ENCODE measurements at places on chromosomes 11 and 22.

GRCh38 chr11:86416494-86416893 is 41.8 kb downstream of the CCDC81 start:
- no peak for DNase-seq

- DNase-seq, result no peak
Measured at GRCh38 chr11:35049859-35050531, 89.0 kb upstream of the CD44 start.

DNA sequence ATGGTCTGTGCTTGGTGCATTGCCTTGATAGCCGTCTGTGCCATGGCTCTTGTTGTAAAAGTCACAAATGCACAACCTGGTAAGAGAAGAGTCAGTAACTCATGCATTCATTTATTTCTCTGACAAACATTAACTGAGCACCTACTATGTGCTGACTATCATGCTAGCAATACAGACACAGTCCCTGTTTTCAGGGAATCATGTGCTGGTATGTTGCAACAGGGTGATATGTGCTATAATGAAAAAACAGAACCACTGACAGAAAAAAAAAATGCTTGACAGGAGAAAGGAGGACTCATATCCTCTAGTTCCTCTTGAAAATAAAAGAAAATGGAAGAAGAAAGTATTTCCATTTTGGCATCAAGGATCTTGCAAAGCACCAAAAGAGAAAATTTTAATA is 34.5 kb upstream of the RAPSN start:
- DNase-seq, result no peak

DNA sequence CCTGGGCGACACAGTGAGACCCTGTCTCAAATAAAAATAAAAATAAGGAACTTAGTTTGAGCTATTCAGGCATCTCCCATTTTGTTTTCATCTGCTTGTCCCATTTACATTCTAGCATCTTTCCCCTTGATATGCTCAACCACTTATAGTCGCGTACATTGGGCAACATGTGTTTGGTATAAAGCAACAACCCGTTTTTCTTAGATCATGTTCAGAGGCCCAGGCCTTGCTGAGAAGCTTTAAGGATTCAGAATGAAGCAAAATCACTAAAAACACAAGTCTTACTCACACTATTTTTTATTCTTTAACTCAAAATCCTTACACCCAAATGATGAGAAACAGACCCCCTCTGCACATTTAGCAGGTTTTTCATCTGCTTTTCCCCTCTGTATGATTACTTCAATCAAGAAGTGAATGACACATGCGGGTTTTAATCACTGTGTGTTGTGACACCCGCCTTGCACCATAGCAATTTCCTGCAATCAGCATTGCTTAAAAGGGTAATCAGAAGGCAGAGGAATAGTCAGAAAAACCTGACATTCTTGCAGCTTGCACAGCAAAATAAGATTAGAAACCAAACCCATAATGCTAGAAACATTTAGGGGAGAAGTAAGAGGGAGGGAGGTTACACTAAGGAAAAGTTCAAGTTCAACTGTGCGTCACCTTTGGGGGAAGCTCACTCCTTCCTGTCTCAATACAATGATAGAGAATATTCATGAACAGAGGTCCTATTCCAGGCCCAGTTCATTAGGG is 25.9 kb downstream of the ALG9 start:
- DNase-seq, result no peak

DNA sequence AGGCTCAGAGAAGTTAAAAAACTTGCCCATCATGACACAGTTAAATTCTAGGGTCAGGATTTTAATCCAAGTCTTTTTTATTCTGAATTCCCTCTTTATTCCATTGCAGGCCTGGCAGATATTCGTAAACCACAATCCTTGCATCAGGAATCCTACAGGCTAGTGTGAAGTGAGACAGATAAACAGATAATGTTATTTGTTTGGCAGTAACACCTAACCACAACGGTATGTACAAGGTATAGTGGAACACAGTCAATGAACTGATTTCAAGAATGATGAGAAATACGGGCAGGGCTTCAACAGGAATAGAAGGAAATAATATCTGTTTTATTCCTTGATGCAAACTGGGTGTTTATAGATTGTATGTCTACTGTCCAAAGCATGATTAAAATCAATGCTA is 32.0 kb upstream of the NARS2 start:
- no peak for DNase-seq

GRCh38 chr22:20725987-20726558 is 47.8 kb upstream of the SERPIND1 start:
- no peak for DNase-seq

- DNase-seq, result no peak
Measured at GRCh38 chr22:26599505-26599904, 9.6 kb upstream of the TPST2 start.

GRCh38 chr11:128716661-128717210 is 22.9 kb downstream of the FLI1 start:
- no peak for DNase-seq

- DNase-seq, result no peak
Measured at GRCh38 chr22:42964994-42965699, 49.8 kb downstream of the PACSIN2 start.

GRCh38 chr11:118746988-118747585 is 43.9 kb downstream of the DDX6 start:
- DNase-seq, result no peak

GRCh38 chr22:21790359-21790758 is 54.8 kb upstream of the YPEL1 start:
- DNase-seq, result no peak

DNA sequence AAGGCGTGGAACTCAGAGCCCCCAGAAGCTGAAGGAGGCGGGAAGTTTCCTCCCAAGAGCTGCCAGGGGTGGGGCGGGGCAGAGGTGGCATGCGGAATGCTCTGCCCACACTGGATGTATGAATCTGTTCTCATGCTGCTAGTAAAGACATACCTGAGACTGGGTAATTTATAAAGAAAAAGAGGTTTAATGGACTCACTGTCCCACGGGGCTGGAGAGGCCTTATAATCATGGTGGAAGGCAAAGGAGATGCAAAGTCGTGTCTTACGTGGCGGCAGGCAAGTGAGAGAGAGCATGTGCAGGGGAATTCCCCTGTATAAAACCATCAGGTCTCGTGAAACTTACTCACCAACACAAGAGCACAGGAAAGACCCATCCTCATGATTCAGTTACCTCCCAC is 57.6 kb downstream of the SMIM38 start:
- no peak for DNase-seq

DNA sequence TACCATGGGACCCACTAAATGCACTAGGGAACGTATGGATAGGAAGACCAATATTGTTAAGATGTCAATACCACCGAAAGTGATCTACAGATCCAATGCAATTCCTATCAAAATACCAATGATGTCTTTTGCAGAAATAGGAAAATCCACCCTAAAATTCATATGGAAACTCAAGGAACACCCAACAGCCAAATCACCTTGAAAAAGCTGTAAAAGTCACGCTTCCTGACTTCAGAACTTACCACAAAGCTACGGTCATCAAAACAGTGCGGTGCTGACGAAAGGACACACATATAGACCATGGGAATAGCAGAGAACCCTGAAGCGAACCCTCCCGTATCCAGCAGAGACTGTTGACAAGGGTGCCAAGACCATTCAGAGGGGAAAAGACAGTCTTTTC is 20.5 kb downstream of the BRD1 start:
- DNase-seq, result no peak

DNA sequence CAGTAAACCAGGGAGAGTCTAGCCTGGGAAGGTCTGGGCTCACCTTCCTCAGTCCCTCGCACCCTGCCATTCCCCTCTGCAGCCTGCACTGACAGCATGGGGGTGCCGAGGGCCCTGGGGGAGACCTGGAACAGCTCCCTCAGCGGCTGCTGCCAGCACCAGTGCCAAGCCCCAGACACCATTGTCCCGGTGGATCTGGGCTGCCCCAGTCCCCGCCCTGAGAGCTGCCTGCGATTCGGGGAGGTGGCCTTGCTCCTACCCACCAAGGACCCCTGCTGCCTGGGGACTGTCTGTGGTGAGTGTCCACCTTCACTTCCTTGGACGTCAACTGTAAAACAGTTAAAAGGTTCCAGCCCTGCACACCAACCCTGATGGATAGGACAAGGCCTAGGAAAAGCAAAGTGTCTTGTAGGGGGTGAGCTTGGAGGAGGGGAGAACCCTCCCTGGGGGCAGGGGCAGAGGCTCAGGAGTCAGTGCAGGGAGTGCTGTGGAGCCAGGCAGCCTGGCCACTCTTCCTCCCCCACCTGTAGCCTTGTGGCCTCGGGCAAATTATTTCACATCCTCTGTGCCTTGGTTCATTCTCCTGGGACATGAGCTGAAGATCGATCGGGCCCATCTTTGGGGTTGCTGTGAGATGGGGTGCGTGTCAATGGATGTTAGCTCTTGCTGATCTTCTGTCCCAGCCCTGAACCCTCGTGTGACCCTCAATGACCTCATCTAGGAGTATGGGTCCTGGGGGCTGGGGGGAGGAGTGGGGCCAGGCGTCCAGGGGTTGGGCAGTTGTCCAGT is 85.2 kb upstream of the MYOD1 start:
- no peak for DNase-seq

GRCh38 chr11:134763030-134763388 is 351.0 kb upstream of the B3GAT1 start:
- DNase-seq, result no peak

DNA sequence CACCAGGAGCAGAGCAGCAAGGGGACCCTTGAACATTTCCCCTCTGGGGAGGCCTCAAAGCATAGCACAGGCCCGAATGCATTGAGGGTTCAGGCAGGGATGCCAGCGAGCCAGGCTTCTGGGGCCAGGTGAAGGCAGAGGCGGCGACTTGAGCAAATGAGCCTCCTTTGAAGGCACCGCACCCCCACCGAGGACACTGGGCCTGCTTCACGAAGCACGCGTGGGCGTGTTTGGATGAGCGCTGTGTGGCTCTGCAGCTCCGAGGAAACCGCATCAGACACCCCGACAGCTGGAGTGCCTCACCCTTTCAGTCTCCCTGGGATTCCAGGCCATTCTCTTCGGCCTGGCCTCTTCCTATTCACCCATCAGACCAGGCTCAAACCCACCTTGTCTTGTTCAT is 301.8 kb downstream of the NTM start:
- DNase-seq, result no peak

DNA sequence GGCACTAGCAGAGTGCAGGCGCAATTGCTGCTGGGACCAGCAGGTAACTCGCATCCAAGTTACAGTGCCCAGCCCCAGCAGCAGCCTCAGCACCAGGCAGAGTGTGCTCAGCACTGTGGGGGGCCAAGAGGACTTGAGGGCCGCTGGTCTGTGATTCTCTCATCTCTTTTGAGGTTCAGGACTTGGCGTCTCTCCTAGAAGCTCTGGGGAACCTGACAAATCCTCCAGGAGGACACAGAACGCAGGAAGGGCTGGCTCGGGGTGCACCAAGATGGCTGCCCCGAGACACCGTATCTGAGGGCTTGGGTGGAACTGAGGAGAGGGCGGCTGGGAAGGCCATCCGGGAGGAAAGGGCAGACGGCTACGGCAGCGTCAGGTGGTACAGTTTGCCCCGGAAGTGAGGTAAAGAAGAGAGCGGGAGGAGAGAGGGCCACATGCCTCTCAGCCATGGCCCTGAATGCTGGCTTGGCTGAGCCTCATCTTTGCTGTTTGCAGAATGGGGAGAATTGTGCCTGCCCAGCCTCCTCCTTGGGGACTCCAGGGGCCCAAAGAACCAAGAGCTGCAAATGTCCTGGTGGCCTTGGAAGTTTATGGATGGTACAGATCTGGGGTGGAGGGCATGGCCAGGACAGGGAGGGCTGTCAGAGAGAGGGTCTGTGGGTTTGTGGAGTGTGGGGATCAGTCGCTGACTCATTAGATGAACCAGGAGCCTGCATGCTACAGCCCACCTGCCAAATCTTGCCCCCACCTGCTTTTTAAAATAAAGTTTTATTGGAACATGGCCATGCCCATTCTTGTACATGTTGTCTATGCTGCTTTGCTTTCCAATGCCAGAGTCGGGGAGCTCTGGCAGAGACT is 78.0 kb downstream of the MYEOV start:
- DNase-seq, result no peak

All from HTR-8/SVneo (cell line).